ENCODE measurements at places on chromosomes 11 and 22. TPM values are rescaled to one million over a fixed set of nuclear protein-coding genes. Genes with fewer than 3 reads are reported as not detected.

- H3K27ac ChIP-seq: peak overlapping the region; percentile 16
- H3K4me3 ChIP-seq: no peak overlapping the region
- no peaks in the 10 kb centered on the region for H3K27me3 ChIP-seq
- H3K36me3 ChIP-seq: no peaks in the 10 kb centered on the region
- DNase-seq: no peak
- peaks cover 19% of the 10 kb centered on the region for H3K4me1 ChIP-seq
Measured at GRCh38 chr11:117020869-117021564, 77.2 kb downstream of the SIK3 start.

DNA sequence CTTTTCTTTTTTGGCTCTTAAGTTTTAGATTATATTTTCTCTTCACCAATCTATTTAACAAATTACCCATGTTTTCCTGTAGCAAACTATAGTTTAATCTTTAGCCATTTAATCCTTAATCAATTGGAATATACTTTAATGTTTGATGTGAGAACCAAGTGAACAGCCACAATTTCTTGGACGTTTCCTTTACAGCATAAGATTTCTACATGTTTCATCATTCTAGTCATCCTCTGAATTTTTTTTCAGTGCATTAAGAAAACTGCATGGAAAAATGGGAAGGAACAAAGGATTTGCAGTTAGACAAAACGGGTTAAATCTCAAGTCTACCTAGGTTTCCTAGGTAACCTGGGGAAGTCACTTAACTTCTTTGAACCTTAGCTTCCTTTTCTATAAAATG is 507.1 kb upstream of the CCDC90B start:
- H3K4me1 ChIP-seq: no peaks in the 10 kb centered on the region
- H3K27ac ChIP-seq: no peak overlapping the region
- DNase-seq: no peak
- H3K36me3 ChIP-seq: no peaks in the 10 kb centered on the region
- H3K27me3 ChIP-seq: no peaks in the 10 kb centered on the region

DNA sequence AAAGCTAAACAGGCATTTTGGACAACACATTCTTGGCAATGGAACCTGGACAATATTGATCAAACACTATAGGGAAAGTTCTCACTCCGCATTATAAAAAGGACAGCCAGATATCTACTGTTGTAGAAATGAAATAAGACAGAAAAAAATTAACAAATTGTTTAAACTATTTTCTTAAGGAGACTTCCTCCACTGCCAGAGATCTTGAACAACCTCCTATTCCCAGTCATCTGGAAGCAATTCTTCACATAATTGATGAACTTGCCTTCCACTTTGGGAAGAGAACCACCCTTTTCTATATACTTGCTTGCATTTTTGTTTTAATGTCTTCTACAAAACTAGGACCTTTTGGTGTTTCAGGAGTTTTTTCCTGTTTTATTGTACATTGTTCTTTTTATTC is 216.1 kb downstream of the CASP12 start:
- DNase-seq: no peak
- H3K4me1 ChIP-seq: no peaks in the 10 kb centered on the region
- no peaks in the 10 kb centered on the region for H3K36me3 ChIP-seq
- H3K4me3 ChIP-seq: no peak overlapping the region
- H3K27ac ChIP-seq: no peak overlapping the region

DNA sequence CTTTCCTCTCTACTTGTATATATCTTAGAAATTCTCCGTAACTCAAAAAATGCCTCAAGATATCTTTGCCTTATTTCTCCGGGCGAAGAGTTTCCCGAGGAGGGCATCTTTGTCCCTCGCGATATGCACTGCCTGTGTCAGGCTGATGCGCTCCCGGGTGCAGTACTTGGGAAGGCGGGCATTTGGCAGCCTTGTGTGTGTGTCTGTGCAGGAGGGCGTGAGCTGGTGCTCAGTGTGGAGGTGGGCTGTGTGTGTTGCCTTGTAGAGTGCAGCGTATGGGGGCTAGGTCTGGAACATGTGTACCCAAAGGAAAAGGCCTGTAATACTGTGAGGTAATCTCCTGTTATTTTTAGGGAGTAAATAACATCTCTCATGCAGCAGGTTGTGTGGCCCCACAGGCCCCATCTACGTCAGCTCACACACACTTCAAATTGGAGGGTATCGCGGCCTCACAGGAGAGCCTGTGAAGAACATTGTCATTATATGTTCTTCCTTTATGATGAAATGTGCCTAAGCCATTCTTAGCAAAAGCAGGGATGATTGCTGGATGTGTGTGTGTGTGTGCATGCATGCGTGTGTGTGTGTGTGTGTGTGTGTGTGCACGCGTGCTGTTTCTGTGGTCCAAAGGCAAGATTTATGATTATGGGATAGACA is 77.5 kb downstream of the KCNJ1 start:
- DNase-seq: no peak
- H3K27me3 ChIP-seq: no peaks in the 10 kb centered on the region
- H3K36me3 ChIP-seq: no peaks in the 10 kb centered on the region
- H3K27ac ChIP-seq: no peak overlapping the region
- no peak overlapping the region for H3K4me3 ChIP-seq

GRCh38 chr22:49320714-49321476 is 506.8 kb downstream of the BRD1 start:
- DNase-seq: no peak
- H3K27me3 ChIP-seq: no peaks in the 10 kb centered on the region
- no peak overlapping the region for H3K4me3 ChIP-seq
- H3K4me1 ChIP-seq: no peaks in the 10 kb centered on the region

- no peaks in the 10 kb centered on the region for H3K36me3 ChIP-seq
- H3K4me1 ChIP-seq: no peaks in the 10 kb centered on the region
- no peak for DNase-seq
- no peak overlapping the region for H3K4me3 ChIP-seq
- no peak overlapping the region for H3K27ac ChIP-seq
Measured at GRCh38 chr11:19646308-19646707, 66.3 kb upstream of the NAV2 start.

DNA sequence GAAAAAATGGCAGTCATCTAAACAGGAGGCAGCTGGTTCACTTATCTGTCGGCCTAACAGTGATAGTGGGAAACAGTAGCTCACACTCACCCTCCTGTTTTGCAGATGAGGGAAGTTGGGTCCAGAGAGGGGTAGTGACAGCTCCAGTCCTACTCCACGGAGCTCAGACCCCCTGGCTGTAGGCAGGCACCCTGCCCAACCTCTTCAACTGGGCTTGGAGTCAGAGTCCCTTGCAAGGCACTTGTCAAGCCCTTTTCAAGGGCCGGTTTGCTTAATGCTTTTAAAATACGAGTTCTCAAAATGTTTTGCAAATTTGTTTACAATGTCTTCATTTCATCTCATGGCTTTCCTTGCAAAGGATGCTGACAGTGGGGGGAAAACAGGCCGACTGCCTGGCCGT is 75.1 kb downstream of the BMAL1 start:
- H3K4me1 ChIP-seq: no peaks in the 10 kb centered on the region
- H3K36me3 ChIP-seq: no peaks in the 10 kb centered on the region
- no peaks in the 10 kb centered on the region for H3K27me3 ChIP-seq

GRCh38 chr11:111949519-111950426 is 12.6 kb downstream of the DIXDC1 start:
- H3K4me1 ChIP-seq: no peaks in the 10 kb centered on the region
- no peak overlapping the region for H3K27ac ChIP-seq
- no peak overlapping the region for H3K4me3 ChIP-seq
- DNase-seq: no peak

DNA sequence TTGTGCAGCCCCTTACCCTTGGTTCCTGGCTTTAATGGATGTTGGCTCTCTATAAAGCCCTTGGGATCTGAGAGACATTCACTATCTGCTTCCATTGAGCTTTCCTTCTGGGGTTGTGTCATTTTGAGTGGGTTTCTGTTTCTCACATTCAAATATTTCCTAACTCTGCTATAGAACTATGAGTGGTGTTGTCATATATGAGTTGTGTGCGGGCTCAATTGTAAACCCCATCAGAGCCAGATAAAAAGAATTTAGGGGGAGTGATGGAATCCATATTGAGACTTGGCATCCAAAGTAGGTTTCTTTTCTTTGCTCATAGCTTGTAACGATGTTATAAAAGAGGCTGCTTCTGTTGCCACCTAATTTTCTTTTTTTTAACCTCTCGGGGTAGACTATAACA is 41.8 kb upstream of the SPON1 start:
- H3K4me1 ChIP-seq: peaks cover 8% of the 10 kb centered on the region
- no peak for DNase-seq

- H3K4me3 ChIP-seq: no peak overlapping the region
- no peak overlapping the region for H3K27ac ChIP-seq
- no peaks in the 10 kb centered on the region for H3K4me1 ChIP-seq
- no peak for DNase-seq
Measured at GRCh38 chr11:84685149-84685548, 942.0 kb downstream of the DLG2 start.

- H3K27ac ChIP-seq: no peak overlapping the region
- DNase-seq: no peak
- no peaks in the 10 kb centered on the region for H3K4me1 ChIP-seq
- no peaks in the 10 kb centered on the region for H3K36me3 ChIP-seq
- no peak overlapping the region for H3K4me3 ChIP-seq
- H3K27me3 ChIP-seq: no peaks in the 10 kb centered on the region
Measured at GRCh38 chr11:12625438-12626071, 48.7 kb upstream of the TEAD1 start.

GRCh38 chr22:27580311-27580897 is 221.2 kb downstream of the MN1 start:
- H3K27ac ChIP-seq: no peak overlapping the region
- H3K27me3 ChIP-seq: no peaks in the 10 kb centered on the region
- H3K36me3 ChIP-seq: no peaks in the 10 kb centered on the region
- DNase-seq: no peak
- H3K4me3 ChIP-seq: no peak overlapping the region

DNA sequence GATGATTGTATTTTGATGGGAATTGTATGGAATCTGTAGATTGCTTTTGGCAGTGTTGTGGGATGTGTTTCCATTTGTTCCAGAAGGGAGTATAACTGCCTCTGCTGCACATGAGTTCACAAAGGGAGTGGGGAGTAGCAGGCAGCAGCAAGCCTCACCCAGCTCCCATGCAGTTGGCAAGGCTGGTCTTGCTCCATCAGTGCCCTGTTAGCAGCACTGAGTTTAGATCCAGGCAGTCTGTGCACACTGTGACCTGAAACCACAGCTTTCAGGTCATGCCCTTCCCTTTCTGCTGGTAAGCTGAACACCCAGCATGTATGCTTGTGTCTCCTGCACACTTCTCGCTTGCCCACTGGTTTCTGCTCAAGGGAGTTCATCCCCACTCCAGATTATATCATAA is 3.7 kb upstream of the NUCB2 start:
- no peaks in the 10 kb centered on the region for H3K36me3 ChIP-seq
- no peak for DNase-seq
- H3K27me3 ChIP-seq: no peaks in the 10 kb centered on the region
- no peak overlapping the region for H3K4me3 ChIP-seq

DNA sequence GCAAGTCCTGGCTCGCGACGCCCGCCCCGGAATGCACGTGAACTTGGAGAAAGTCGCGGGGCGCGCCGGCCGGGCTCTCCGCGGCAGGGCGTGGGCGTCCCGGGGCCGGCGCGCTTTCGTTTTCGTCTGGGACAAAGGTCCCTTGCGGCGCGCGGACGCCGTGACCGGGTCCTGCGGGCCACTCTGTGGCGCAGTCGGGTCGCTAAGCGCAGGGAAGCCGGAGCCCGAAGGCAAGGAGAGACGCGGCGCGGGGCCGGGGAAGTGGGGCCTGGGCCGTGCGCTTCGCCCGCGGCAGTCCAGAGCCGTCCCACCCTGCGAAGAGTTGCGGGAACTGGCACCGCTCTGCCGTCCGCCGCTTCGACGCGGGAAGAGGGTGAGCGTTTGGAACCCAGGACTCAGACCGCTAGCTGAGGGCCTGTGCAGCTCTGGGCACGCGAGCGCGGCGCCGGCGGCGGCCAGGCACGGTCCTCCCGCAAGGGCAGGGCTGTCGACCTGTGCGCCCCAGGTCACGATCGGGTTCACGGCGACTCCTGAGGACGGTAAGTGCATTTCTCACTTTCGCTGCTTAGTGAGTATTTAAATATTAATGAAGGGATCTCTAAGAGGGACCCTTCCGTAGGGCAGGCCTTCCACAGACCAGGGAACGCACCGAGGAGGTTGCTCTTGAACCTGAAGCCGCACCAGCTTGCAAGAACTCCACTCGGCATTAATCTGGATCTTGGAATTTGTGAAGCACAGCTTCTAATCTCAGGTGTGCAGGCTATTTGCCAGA is 78.0 kb upstream of the PPARA start:
- H3K36me3 ChIP-seq: peaks cover 9% of the 10 kb centered on the region
- peak; percentile 65 for DNase-seq
- peak overlapping the region; percentile 90 for H3K4me3 ChIP-seq
- peaks cover 34% of the 10 kb centered on the region for H3K4me1 ChIP-seq
- H3K27ac ChIP-seq: peak overlapping the region; percentile 97

GRCh38 chr11:77207618-77208313 is 79.7 kb downstream of the MYO7A start:
- H3K4me3 ChIP-seq: no peak overlapping the region
- no peaks in the 10 kb centered on the region for H3K4me1 ChIP-seq
- H3K27ac ChIP-seq: no peak overlapping the region
- H3K36me3 ChIP-seq: no peaks in the 10 kb centered on the region
- H3K27me3 ChIP-seq: no peaks in the 10 kb centered on the region
- DNase-seq: no peak

- H3K27me3 ChIP-seq: no peaks in the 10 kb centered on the region
- no peak overlapping the region for H3K27ac ChIP-seq
- no peak for DNase-seq
- H3K36me3 ChIP-seq: peaks cover 67% of the 10 kb centered on the region
- H3K4me1 ChIP-seq: no peaks in the 10 kb centered on the region
Measured at GRCh38 chr11:94964934-94965333, 8.4 kb downstream of the CWC15 start.

DNA sequence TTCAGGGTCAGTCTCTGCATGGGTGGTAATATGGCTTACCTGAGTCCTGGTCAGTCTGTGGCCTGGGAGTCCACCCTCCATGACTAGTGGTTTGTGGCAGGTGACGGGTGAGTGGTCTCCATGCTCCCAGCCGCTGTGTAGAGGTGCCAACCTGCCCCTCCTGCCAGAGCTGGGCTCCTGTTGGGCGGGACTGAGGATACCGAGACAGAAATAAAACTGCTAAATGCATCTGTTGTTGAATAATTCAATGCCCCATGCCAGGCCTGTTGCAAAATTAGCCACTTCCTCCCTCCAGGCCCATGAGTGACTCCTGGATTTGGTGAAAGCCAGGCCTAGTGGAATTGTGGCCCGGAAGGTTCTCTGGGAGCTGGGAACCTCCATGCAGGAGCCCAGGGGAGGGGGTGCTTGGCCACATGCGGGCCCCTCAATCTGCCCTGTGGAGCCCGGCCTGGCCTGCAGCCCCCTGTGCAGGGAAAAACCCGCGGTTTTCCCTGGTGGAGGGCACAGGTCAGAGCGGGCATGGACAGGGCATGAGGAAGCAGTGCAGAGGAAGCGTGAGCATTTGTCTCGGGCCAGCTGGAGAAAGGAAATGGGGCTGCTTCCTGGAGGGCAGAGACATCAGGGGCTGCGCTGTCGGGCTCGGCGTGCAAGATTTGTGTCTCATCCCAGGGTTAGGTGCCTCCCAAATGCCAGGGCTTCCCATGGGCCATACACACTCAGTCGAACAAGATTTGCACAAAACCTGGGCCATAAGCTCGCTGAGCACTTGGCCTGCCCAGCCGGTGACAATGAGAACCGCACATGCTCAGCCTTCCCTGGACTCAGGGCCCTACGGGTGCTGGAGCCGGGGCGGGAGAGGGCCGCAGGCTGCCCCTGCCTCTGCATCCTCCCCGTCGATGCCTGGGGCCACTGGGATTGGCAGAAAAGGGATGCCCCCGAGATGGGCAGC is 66.9 kb downstream of the KCNQ1 start:
- no peak for DNase-seq
- H3K4me1 ChIP-seq: no peaks in the 10 kb centered on the region
- no peak overlapping the region for H3K4me3 ChIP-seq
- H3K27ac ChIP-seq: peak overlapping the region; percentile 26
- no peaks in the 10 kb centered on the region for H3K27me3 ChIP-seq
- H3K36me3 ChIP-seq: no peaks in the 10 kb centered on the region

The HTR3B gene
- polyA plus RNA-seq: not detected

The KLHDC7B gene
- polyA plus RNA-seq: 1.4 TPM

The PRODH gene
- polyA plus RNA-seq: 8.2 TPM

The HBG2 gene
- not detected for polyA plus RNA-seq

The INCENP gene
- 2.9 TPM for polyA plus RNA-seq

Measured in kidney (tissue), 22 donors.